ENCODE measurements at places on chromosomes 7 and 10.

GRCh38 chr10:99689461-99689860 lies 30.2 kb downstream of the ENTPD7 start:
- DNase-seq, result no peak

GRCh38 chr10:97196223-97197029 lies 10.7 kb upstream of the SLIT1 start:
- DNase-seq, result peak; percentile 51

GRCh38 chr7:25579778-25580075 lies 351.4 kb upstream of the NPVF start:
- no peak for DNase-seq

DNA sequence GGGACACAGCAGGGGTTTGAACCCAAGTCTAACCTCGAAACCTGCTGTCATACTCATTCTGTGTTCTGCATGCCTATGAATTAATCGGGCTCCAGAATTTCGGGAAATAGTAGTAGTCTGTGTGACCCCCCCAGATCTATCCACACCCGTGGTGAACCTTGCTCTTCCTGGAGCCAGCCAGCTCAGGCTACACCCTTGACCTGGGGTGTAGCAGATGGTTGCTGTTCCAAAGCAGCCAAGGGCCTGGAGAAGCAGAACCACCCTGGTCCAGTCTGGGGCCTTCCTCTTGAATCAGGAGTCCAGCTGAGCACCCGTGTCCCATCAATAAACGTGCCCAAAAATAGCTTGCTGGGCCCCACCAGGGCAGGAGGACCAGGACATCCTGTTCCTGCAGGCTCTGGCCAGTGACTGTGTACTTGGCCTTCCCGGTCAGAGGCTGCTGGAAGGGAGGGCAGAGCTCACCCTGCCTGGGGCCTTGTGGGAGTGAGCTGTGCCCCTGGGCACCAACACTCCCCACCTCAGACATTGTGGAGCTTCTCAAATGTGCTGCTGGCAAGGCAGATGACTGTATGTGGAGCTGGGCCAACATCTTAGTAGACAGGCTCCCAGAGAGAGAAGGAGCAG lies 101.2 kb upstream of the ZNF716 start:
- no peak for DNase-seq

- DNase-seq, result no peak
Observed at GRCh38 chr7:25812086-25812850, 339.7 kb upstream of the NFE2L3 start.

- no peak for DNase-seq
Observed at GRCh38 chr10:8325024-8325980, 270.8 kb downstream of the GATA3 start.

- DNase-seq, result no peak
Observed at GRCh38 chr7:116083796-116084195, 53.2 kb upstream of the TFEC start.

DNA sequence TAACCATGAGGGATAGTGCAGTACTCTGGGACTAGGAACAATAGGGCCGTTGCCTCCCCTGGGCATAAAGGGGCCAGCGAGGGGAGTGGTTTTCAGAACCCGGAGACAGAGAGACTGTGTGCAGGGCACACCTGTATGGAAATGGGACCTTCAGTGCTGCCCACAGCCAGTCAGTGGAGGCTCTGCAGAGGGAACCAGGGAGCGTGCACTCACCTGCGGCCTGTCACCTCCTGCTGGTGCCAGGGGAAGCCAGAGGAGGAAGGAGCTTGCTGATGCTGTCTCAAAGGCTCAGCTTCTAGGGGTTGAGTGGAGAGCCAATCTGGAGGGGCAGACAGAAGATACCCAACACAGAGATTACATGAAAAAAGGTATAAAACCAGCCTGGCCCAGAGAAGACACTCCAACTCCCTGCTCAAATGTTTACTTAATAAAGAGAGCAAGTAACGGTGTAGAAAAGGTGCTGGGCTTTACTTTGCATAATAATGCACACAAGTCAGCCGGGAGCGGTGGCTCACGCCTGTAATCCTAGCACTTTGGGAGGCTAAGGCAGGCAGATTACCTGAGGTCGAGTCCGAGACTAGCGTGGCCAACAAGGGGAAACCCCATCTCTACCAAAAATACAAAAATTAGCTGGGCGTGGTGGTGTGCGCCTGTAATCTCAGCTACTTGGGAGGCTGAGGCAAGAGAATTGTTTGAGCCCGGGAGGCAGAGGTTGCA lies 35.5 kb upstream of the WAPL start:
- no peak for DNase-seq

DNA sequence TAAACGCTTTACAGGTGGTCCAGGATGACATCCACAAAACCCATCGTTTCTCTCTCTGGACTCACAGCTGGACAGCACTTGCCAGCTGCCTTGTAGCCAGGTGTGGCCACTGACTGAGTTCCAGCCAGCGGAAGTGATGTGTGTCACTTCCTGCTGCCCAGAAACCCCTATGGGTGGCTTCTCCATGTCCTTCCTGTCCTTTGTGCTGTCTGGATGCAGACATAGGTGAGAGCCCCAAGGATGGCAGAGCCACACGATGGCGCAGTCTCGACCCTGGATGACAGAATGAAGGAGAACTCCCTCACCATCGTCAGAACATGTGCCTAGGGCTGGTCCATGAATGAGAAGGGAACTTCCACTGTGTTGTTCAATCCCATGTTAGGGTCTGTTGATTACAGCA lies 22.1 kb downstream of the NMT2 start:
- DNase-seq, result no peak

DNA sequence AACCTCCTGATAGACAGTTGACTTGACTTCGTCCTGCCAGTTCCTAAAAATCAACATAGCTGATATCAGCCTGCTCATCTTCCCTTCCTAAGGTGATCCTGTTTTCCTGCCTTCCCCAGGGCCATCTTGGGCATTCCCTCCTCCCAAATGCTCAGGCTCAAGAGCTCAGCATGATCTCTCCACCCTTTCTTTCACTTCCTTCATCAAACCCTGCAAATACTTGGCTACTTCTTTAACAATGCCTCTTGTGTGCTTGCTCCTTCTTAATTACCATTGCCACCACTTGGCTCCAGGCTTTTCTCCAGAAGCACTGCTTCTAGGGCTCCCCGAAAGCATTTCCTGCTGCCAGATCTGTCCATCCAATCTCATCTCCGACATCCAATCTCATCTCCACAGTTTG lies 7.3 kb downstream of the FSCN3 start:
- no peak for DNase-seq

- peak; percentile 31 for DNase-seq
Observed at GRCh38 chr10:30747633-30748032, 118.1 kb upstream of the LYZL2 start.

DNA sequence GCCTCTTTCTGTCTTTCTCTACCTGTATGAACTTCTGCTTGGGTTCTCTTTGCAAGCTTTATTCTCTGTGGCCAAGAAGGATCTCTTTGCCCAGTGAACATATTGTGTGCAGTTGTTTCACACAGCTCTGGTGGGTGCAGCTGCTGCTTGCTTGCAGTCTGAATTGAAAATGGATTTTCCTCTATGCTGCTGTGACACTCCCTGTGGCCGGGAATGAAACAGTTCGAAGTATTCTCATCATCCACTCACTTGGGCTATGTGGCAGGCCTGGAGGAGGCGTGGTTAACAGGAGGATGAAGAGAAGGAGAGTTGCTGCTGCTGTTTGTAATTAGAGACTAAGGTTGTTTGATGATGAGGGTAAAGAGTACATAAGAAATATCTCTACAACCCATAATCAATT lies 28.4 kb upstream of the ITGA8 start:
- DNase-seq, result no peak

- no peak for DNase-seq
Observed at GRCh38 chr7:2711895-2712675, 24.1 kb downstream of the AMZ1 start.

DNA sequence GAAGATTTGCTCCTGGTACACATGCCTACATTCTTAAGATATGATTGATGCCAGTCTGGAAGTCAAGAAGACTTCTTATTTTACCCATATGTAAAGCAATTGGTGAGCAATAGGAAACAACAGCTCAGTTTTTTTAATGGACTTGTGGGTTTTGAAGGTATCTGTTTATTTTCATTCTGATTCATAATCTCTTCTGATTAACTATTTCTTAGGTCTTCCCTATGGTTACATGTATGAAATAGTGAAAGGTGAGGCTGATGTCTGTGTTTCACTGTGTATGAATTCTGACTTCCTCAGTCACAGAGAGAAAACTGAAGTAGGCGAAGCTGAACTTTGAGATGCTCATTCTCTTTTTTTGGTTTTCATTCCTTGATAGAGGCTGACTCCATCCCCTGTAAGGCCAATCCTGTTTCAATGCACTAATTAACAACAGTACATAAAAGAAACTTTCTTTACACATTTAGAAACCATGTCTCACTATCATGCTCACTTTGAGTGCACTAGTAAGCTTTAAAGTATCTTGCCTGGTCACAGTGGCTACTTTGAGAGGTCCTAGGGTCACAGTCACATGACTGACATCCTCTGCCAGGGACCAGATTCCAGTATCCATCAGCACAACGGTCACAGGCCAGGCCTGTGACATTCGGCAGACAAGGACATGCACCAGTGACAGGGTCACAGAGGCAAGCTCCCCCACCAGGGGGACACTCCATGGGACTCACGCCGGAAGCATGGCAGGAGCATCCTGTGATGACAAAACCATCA lies 59.5 kb upstream of the LAMB1 start:
- DNase-seq, result no peak

DNA sequence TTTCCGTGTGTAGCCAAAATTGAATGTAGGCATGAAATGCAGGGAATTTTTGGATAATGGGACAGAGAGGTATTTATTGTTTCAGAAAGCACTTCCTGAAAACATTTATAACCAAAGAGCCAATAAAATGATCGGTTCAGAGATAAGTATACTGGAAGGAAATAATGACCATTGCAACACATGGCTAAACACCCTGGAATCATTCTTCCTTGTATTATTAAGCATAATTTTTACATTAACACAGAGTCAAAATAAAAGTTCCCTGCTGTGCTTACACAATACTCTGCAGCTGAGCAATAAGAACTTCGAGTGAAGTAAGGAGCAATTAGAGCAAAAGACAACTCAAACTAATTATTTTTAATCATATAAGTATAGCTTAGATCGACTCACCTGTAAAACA lies 648.3 kb downstream of the TNS3 start:
- DNase-seq, result no peak

GRCh38 chr7:41893656-41894055 lies 190.8 kb upstream of the INHBA start:
- no peak for DNase-seq

GRCh38 chr10:104711302-104711721 lies 70.2 kb downstream of the SORCS3 start:
- no peak for DNase-seq

- no peak for DNase-seq
Observed at GRCh38 chr7:72403458-72404076, 8.6 kb downstream of the CALN1 start.

DNA sequence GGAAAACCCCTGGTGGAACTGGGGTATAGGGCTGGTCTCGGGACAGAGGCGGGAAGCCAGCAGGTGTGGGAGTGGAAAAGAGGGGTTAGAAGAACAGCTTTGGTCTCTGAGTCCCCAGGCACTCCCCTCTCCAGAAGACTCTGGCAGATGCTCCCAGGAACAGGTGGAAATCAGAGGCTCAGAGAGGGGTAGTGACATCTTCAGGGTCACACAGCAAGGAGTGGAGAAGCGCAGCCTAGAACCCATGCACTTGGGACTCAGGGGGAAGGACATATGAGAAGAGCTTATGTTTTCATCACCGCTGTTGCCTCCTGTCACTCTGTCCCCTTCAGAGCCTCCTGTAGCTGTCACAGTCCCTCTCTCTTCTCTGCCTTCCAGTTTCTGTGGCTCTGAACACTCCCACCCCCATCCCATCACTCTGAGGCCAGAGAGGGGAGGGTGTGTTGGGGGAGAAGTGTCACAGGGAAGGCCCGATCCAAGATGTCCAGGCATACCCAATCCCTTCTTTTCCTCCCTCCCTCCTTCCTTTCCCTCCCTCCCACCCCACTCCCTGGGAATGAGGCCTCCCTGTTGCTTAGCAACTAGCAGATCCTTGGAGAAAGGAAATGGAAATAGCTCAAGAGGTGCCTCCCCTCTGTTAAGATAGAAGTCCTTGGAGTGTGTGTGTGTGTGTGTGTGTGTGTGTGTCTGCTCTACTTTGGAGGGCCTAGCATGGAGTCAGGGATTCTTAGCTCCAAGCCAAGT lies 32.0 kb downstream of the SRRM3 start:
- DNase-seq, result no peak

DNA sequence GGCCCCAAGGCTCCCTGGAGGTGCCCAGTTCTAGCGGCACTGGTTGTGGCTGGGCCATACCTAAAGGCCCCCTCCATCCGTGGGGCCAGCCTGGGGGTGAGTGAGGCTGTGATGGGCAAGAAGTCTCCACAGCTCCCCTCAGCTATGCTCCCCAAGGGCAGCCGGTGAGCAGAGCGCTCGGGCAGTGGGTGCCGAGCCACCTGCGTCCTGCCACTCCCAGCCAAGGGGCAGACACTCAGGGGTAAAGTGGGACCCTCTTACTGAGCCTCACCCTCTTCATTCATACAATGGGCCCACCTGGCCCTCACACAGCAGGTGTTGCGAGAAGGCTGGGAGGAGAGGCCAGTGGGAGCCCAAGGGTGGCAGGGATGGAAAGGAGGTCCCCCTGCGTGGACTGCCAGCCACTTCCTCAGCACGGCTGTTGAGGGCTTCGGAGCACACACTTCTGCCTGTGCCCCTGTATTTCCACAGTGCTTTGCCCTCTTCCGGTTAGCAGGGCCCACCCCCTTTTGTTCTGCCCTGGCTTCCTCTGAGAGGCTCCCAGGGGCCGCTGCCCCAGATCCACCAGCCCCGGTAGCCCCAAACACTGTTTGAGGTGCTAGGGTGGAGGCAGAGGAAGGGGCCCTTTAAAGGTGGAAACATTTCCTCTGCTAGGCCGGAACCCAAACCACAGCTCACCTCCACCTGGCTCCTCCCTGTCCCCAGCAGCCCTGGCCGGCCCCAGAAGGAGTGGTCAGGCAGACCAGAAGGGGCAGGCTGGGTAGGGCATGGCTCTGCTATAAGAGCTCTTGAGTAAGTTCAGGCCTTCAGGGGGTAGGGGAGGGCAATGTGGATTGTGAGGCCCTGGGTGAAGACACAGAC lies 16.4 kb upstream of the C10orf105 start:
- no peak for DNase-seq

- no peak for DNase-seq
Observed at GRCh38 chr7:220151-220841, 27.9 kb downstream of the FAM20C start.

DNA sequence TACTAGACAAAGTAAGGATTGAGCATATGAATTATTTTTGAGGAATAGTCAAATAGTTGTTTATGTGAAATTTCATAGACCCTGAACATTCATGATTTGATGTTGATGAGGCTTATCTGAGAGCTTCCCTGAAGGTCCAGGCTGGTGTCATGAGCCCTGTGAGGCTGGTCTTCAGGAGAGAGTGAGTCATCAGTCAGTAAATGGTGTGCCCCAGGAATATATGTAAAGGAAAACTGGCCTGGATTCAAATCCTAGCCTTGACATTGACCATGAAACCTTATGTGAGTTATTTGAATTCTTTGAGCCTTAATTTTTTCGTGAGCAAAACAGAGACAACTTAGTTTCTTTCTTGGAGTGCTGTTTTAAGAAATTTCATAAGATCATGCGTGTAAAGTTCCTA lies 6.2 kb downstream of the TMEM236 start:
- DNase-seq, result no peak

GRCh38 chr10:126058507-126058906 lies 162.1 kb downstream of the FANK1 start:
- no peak for DNase-seq
